Heart right ventricle (tissue), 16 donors: ENCODE measurements at places on chromosomes 6 and 20. TPM values are rescaled to one million over a fixed set of nuclear protein-coding genes. Genes with fewer than 3 reads are reported as not detected.

PRND gene
- total RNA-seq = not detected

PRSS16 gene
- 0.57 TPM for total RNA-seq

MTO1 gene
- total RNA-seq = 31.0 TPM

SCGN gene
- total RNA-seq = 0.30 TPM

GJA10 gene
- not detected for total RNA-seq

TEAD3 gene
- total RNA-seq = 46.8 TPM

DNA sequence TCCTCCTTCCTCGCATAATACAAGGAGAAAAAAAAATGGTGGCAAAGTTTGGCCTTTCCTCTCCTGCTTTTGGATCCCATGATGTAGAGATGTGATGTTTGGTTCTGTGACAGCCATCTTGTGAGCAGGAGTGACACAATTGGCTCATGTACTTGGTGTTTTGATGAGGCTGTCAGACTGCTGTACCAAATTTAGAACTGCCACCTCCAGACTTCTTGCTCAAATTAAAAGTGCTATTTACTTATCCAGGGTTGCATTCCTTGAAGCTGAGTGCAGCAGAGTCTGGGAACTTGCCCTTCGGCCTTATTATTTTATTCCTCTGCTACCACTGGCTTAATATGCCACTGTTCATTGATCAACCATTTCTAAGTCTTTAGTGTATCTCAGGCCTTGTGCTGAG is 21.9 kb downstream of the BCAS1 start:
- no peak for DNase-seq

- no peak for DNase-seq
Measured at GRCh38 chr20:38203337-38203980, 38.4 kb upstream of the TGM2 start.

GRCh38 chr6:85506441-85507093 is 56.7 kb downstream of the NT5E start:
- no peak for DNase-seq

GRCh38 chr6:43712579-43712978 is 25.0 kb upstream of the MRPS18A start:
- DNase-seq = no peak

- no peak for DNase-seq
Measured at GRCh38 chr6:20415712-20416454, 14.2 kb downstream of the E2F3 start.

DNA sequence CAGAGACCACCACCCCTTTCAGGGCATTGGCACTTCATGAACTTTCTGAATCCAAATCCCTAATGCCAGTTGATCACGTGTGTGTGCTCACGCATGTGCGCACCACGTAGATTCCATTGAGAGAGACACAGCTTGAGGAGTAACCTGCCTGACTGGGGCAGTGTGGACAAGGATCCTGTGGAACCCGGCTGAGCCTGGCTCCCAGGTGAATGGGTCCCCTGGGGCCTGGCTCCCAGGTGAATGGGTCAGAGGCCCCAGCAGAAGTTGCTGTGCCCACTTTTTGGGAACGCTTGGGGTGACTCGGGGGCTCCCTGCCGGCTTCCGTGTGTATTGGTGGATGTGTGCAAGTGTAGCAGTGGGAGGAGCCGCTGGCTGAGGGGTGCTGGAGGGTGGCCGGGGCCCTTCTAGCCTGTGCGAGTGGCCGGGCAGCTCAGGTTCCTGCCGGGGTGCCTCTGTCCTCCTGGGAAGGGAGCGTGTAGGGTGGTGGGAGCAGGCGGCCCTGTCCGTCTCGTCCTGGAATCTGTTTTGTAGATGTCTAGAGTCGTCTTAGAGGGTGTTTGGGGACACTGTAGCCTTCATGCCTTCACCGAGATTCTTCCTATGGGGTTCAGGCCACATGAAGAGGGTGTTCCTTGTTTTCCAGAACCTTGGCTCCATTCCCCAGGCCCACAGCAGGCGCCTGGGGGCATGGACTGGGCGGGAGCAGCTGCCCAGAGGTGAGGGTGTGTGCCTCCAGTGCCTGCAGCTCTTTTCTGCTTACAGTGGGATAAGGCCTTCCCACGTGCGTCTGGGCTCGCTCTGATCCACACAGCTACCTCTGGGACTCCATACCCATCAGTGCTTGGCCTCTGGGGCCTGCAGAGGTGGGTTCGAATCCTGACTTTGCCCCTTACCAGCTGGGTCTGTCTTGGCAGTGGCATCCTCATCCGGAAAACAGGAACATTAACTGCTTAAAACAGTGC is 3.2 kb downstream of the RBM38 start:
- DNase-seq = no peak

- DNase-seq = no peak
Measured at GRCh38 chr20:13251904-13252297, 30.8 kb downstream of the ISM1 start.

DNA sequence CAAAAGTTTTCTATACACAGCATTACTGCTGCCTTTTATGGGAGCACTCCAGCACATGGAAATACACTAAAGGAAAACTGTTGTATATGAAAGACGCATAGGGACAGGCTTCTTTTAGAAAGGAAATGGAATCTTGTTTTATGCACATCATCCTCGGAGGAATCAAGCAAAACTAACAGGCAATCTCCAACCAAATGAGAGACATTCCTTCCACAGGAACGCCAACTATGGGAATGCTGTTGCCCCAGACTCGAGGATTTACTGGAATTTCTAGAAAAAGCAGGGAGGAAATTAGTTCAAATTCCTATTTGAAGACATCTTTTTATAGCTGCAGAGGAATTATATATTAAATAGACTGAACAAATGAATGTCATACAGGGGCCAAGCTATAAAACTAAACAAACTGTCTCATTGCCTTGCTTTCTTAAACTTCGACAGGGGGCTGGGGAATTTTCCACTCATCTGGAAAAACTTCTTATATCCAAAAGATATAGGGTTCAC is 52.2 kb downstream of the LYRM4 start:
- no peak for DNase-seq

DNA sequence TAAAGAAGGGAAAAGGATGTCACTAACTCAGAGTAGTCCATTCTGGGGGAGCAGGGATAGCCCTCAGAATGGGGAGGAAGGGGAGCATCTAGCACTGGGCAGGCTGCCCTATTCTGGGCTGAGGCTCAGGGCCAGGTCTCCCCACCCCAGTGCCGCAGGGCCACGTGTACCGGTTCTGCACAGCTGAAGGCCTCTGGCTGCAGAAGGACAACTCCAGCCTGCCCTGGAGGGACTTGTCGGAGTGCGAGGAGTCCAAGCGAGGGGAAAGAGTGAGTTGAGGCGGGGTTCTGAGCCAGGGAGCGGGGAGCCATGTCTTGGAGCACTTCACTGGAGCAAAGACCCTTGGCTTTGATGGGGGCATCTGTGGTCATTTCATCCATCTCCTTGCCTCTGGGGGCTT is 17.0 kb downstream of the GLP1R start:
- no peak for DNase-seq

DNA sequence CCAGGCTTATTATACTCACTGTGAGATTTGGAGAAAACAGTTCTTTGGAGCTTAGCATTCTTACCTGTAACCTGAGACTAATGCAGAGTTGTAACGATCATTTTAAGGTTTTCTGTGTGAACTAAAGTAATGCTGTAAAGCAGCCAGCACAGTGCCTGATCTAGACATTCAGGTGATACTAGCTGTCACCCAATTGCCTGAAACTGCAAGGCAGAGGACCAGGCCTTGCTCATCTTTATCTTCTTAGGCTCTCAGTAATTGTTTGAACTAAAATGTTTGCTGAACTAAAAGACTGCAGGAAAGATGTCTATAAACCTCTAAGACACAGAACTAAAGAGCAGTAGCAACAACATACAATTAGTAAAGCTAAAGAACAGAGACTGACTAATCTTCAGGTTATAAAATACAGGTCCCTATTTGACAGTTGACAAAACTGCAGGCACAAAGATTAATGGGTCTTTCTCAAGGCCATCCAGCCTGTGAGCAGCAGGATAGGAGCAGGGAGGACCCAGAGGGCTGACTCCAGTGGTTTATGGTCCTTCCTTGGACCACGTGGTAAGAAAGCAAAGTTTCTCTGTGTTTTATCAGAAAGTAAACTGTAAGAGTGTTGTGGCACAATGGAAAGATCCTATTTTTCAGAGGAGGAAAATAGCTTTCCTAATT is 31.4 kb downstream of the SMLR1 start:
- DNase-seq = no peak

DNA sequence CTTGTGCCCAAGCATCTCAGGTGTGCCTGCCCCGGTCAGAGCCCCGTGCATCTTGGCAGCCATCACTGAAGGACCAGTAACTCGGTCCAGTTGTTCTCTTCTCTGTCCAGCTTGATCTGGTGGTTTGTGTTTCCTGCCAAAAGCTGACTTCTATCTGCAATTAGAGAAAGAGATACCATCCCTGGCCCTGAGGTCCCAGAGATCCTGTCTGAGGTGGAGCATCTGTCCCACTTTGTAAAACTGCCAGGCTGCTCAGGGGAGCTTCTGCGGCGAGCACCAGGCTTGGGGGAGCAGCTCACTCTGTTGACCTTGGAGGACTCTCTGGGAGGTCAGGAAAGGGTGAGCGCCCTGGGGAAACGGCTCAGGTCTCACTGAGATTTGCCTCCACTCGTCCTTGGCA is 35.1 kb downstream of the MYT1 start:
- no peak for DNase-seq

DNA sequence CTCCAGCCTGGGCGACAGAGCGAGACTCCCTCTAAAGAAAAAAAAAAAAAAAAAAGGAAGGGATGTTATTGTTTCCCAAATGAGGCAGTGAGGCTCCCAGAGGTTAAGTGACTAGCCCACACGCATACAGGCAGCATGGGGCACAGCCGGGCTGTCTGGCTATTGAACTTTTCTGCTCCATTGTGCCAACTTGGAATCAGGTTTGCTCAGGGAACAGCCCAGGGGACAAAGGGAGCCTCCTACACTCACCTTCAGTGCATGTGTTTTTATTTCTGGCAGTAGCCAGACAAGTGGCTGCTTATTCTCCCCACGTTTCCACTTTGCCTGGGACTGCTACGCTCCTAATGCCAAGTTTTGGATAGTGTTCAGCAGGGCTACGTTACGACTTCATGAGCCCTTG is 10.7 kb downstream of the ETV7 start:
- DNase-seq = no peak
